ENCODE measurements at places on chromosomes 1 and 21. TPM values are rescaled to one million over a fixed set of nuclear protein-coding genes. Genes with fewer than 3 reads are reported as not detected.
A peak's percentile ranks its signal among the peaks of the same experiment; 100 is the strongest.

Gene SMIM1
- total RNA-seq = 4.6 TPM

GRCh38 chr1:44355582-44356305 lies 687 bp upstream of the ERI3 start:
- H3K4me3 ChIP-seq = peak overlapping the region; percentile 97
- H3K27me3 ChIP-seq = no peaks in the 10 kb centered on the region
- H3K36me3 ChIP-seq = no peaks in the 10 kb centered on the region
- H3K4me1 ChIP-seq = peaks cover 5% of the 10 kb centered on the region

DNA sequence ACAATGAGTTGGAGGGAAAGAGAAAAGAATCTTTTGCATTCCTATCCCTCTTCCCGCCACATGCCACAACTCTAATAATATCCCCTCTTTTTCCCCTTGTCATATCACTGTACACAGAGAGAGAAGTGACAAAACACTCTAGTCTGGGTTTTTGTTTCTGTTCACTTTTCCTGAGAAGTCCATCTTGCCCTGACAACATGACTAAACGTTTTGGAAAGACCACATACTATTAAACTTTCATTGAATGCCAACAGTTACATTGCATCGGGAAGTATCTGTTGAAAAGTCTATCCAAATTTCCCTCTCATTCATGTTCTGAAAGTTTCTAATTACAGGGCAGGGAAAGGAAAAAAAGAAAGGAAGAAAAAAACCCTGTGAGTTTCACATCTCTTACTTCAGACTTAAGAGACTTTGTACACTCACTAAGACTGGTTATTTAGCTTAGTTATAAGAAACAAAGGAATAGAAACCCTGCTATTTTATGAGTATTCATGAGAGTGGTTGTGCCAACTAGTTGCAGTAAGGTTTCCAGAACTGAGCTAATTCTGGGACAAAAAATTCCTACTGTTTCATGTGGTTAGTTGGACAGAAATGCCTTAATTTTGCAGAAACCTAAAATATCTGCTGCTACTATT lies 16.9 kb downstream of the PLA2G4A start:
- no peak overlapping the region for H3K27ac ChIP-seq
- H3K36me3 ChIP-seq = no peaks in the 10 kb centered on the region
- H3K4me1 ChIP-seq = peaks cover 3% of the 10 kb centered on the region

- H3K27me3 ChIP-seq = no peaks in the 10 kb centered on the region
- no peaks in the 10 kb centered on the region for H3K36me3 ChIP-seq
- no peak for DNase-seq
- no peaks in the 10 kb centered on the region for H3K4me1 ChIP-seq
- H3K27ac ChIP-seq = no peak overlapping the region
- no peak overlapping the region for H3K4me3 ChIP-seq
These were observed 31.6 kb upstream of the SSBP3 start for GRCh38 chr1:54437783-54438182.

DNA sequence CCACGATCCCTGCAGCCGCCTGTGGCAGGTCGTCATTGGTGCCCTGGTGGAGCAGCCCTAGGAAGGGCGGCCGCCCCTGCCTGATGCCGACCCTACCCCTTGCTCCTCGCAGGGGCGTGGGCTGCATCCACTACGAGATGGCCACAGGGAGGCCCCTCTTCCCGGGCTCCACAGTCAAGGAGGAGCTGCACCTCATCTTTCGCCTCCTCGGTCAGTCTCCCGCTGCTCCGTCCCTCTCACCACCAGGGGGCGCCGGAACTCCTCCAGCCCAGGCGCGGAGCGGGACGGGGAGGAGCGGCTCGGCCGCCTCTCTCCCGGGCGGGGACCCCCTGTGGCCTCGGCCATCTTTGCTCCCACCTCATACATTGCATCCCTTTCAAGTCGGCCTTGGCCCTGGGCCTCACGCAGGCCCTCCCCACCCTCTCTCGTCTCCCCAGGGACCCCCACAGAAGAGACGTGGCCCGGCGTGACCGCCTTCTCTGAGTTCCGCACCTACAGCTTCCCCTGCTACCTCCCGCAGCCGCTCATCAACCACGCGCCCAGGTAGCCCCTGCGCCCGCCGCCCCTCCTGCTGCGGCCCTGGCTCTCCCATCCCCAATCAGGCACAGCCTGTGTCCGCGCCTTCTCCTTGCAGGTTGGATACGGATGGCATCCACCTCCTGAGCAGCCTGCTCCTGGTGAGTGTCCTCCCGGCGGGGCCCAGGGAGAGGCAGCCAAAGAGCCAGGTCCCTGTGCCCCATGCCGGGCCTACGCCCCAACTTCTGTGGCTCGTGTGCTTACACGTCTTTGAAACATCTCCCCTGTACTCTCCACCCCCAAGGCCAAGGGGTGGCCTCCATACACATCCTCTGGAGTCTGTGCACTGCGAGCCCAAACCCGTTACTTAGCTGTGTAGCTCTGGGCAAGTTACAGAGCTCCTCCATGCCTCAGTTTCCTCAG lies 24.7 kb downstream of the CDK18 start:
- H3K4me3 ChIP-seq = peak overlapping the region; percentile 63
- no peak for DNase-seq
- no peak overlapping the region for H3K27ac ChIP-seq
- H3K4me1 ChIP-seq = peaks cover 9% of the 10 kb centered on the region
- H3K27me3 ChIP-seq = no peaks in the 10 kb centered on the region

GRCh38 chr1:247111700-247112478 lies 7.7 kb upstream of the ZNF669 start:
- H3K36me3 ChIP-seq = no peaks in the 10 kb centered on the region
- DNase-seq = no peak
- no peaks in the 10 kb centered on the region for H3K27me3 ChIP-seq

DNA sequence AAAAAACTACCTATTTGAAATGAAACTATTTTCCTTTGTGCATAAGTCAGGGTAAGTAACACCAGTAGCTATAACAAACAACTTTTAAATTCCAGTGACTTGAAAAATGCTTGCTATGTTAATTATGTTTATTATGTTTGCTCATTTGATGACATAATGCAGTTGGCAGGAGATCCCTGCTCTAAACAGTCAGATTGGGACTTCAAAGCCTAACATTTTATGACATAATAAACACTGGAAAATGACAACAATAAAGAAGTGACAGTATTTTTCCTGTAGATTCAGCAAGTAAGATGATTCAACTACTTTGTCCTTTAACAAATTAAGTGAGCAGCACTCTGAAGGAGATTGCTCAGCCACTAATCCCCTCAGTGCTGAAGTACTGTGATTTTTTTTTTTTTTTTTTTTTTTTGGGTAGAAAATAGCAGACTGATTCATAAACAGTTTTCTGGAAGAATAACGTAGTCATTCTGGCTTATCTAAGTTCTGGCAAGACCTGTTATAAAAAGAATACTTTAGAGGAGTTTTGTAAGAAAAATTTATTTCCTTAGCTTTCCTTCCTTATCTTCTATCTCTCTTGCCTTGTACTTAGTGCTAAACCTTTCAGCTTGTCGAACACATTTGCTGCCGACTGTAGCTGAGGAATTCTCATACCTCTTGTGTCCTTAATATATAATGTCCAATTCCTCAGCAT lies 207.2 kb downstream of the PTGER3 start:
- peak overlapping the region; percentile 33 for H3K27ac ChIP-seq
- H3K36me3 ChIP-seq = no peaks in the 10 kb centered on the region
- peaks cover 6% of the 10 kb centered on the region for H3K4me1 ChIP-seq
- no peak overlapping the region for H3K4me3 ChIP-seq

GRCh38 chr1:109837852-109838570 lies 72.6 kb upstream of the CSF1 start:
- no peak for DNase-seq
- no peaks in the 10 kb centered on the region for H3K36me3 ChIP-seq
- H3K4me3 ChIP-seq = no peak overlapping the region
- H3K4me1 ChIP-seq = no peaks in the 10 kb centered on the region

DNA sequence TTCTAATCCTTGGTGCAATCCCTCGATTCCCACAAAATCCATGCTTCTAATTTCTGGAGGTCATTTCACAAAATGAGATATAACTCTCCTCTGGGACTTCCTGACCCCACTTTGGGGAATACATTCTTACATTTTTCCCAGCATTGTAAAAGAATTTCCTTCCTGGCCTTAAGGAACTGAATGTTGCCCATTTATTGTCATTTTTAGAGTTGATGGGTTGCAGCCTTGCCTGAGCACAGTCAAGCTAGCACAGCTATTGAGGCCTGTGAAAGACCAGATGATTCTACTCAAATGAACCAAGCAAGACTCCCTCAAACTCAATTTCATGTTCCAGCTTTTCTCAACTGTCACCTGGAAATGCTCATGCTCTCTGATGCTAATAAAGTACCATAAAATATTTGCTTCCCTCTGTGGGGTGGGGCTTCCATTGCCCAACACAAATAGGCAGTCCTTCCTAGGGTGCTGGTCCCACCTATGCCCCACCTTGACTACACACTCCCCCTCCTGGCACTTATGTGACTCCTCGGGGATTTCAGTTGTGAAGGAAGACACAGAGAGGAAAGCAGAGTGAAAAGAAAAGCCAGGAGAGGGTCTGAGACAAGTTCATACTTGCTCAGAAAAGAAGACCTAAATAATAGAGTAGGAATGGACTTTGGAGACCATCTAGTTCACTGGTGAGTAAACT lies 24.0 kb upstream of the CDC7 start:
- no peaks in the 10 kb centered on the region for H3K4me1 ChIP-seq
- no peaks in the 10 kb centered on the region for H3K36me3 ChIP-seq
- no peak for DNase-seq
- H3K27ac ChIP-seq = no peak overlapping the region

DNA sequence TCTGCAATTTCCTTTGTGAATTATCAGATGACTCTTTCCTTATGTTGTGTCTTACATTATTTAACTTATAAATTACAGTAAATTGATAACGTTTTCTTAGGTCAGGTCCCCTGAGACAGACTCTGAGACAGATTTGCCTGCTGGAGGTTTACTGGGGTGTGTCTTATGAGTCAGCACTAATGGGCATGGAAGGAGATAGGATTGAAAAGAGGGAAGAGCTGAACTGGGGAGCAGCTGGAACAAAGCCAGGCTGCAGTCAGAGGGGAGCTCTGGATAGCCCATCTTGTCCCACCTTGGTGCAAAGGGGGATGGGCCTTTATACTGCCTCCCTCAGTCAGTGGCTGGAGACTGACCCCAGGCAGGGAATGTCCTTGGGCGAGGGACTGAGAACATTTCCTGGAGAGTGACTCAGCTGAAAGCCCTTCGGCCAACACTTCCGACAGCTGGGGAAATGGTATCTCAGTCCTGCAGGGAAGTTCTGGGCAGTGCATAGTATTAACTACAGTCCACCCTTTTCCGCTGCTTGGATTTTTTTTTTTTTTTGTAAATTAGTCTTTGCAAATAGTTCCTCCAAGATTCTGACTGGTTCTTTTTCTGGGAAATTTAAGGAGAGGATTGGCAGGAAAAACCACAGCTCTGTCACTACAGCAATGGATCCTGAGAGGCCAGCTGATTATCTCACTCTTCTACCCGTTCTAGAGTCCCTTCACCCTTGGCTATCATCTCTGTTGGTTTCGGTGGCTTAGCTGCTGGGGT lies 39.1 kb upstream of the CDC42BPA start:
- DNase-seq = no peak
- peak overlapping the region; percentile 42 for H3K27ac ChIP-seq
- H3K36me3 ChIP-seq = no peaks in the 10 kb centered on the region
- no peaks in the 10 kb centered on the region for H3K27me3 ChIP-seq
